Activated CD4-positive, alpha-beta T cell treated with anti-CD3 and anti-CD28 coated beads, Interleukin-2, amount 50 U/mL, for 4 hours (primary cell): ENCODE measurements at places on chromosomes 11 and 22.

DNA sequence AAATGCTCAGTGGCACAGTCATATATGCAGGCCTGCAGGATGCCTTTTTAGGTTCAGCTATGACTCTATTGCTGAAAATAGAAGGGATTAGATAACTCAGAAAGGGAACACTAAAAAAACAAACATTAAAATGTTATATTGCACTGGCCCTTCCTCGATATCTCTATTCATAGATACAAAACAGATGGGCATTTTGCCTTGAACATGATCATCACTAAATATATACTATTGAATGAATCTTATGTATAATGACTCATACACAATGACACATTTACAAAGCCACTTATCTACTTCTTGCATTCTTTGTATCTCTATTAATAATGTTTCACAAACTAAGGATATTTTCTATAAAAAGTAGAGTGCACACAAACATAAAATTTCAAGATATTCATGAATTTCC lies 2352.8 kb upstream of the RAG2 start:
- no peak for DNase-seq

GRCh38 chr11:12393691-12394090 lies 16.3 kb downstream of the PARVA start:
- DNase-seq: no peak

GRCh38 chr11:12100841-12101242 lies 9.5 kb upstream of the MICAL2 start:
- DNase-seq: no peak

- DNase-seq: no peak
These were observed 33.9 kb downstream of the ISX start for GRCh38 chr22:35099883-35100282.

- DNase-seq: no peak
These were observed 24.6 kb upstream of the TEF start for GRCh38 chr22:41357191-41357590.

DNA sequence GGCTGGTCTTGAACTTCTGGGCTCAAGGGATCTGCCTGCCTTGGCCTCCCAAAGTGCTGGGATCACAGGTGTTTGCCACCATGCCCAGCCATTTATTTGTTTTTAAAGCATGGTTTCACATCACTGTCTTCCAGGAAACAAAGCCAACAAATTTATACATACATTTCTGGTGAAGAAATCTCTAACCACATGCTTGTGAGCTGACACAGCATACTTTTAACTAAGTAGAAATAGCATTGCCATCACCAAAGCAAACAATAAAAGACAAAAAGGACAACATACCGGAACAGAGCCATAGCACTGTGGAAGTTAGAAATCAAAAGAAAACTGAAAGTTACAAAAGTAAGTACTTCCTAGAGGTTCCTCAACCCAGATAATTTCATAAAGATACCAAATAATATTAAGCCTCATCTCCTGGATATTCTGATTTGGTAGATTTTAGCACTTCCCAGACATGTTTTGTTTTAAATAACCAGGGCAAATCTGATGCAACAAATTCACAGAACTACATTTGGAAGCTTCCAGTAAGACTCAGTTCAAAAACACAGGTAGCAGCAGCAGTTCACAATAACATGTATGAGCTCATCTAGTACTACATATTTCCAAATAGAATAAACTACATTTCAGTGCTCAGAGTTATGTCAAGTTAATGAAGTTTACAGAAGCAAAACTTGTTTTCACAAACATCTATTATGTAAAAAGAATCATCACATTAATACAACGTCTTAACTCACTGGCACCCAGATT lies 70.6 kb downstream of the RRAS2 start:
- DNase-seq: no peak

DNA sequence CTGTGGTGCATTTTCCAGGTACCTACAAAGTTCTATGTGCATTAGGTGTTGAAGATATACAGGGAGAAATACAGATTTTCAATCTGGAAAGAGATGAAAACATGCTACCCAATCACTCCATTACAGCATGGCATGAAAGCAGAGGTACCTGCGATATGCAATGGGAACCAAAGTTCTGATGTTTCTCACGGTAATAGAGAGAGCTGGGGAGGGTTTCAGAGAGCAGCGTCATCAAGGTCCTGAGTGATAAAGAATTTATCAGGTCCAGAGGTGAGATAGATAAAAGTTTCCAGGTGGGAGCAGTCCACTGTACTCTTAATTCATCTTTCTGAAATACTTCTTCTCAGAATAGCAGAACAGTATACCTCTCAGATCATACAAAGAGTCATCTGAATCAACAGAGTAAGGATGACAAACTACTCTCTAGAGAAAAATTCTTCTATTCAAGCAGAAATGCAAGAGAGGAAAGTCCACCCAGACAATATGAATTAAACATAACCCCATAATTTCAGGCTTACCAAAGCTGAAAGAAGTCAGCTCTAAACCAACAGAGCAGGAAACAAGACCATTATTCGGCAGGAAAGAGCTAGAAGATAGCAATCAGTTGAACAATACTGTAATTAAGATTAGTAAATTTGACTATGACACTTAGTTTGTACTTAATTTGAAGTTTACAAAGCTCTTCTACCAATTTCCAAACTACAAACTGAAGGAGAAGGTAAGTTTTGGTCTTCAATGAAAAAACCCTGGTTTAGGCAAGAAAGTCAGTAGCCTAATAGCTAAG lies 12.8 kb downstream of the CTSC start:
- no peak for DNase-seq

GRCh38 chr11:12421386-12421785 lies 44.0 kb downstream of the PARVA start:
- no peak for DNase-seq

DNA sequence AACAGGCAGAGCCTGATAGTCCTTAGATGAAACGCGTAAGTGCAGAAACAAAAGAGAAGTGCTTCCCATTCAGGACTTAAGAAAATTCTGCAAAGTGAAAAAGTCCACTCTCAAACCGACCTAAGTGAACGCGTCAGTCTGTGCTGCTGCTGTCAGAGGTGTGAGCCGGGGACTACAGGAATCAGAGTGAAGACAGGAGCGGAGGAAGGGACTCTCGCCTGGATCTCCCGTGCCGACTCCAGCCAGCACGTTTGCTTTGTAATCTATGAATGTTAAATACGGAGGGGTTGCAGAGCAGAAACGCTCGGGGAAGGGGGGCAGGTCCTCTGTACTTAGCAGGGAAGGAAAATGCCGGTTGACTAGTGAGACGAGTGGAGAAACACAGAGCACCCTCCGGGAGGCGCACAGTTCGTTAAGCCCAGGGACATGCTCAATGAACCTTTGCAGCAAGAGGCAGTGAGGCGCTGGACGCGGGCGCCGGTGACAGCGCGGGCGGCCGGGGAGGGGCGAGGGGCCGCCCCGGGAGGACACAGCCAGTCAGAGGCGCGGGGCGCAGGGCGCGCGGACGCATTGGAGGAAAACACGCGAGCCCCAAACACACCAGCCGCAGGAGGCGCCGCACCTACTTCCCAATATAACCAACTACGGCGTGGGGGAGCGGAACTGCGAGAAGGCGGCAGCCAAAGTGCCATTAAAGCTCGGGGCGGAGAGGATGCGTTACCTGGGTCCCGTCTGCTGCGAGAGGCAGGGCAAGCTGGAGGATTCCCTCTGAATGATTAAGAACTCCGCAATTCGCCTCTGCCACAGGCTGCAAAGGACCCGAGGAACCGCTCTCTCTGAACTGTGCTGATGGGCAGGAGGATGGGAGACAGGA lies at the start of gene CNTN5:
CNTN5 (plus strand) TSS at position 598 of the 874 bp plus-strand sequence.
- DNase-seq: no peak

DNA sequence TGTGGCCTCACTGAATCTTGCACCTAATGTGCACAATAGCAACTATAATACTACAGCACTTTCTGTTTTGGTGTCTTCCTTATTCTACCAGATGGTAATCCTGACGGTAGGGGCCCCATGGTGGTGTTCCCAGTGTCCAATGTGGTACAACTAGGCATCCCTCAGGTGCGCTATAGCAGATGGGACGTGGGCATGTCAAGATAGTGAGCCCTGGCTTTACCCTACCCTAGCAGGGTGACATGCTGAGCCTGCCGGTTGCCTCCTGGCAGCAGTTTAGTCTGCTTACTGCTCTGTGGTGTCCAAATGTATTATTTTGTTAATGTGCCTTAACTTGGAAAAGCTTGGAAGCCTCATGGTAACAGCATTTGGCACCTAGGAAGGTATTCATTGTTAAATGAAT lies 19.2 kb downstream of the ACO2 start:
- DNase-seq: no peak

GRCh38 chr11:17430616-17431015 lies 42.2 kb upstream of the KCNJ11 start:
- no peak for DNase-seq

- DNase-seq: no peak
These were observed 12.9 kb upstream of the WT1 start for GRCh38 chr11:32448232-32448631.

- DNase-seq: no peak
These were observed 315.0 kb downstream of the BRD1 start for GRCh38 chr22:49512487-49513165.

DNA sequence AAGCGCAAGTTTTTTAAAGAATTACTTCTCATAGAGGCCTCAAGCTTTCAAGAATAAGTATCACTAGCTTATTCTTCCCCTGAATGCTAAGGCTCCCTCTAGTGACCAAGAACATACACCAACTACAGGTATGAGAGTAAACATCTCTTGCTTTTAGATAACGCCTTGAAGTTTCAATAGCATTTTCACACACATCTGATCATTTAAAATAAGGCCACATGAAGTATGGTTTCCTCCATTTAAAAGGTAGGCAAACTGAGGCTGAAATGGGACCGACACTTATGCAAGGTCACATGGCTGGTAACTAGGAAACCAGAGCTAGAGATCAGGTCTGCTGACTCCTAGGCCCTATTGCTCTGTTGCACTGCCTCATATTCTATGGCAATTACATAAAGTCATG lies 66.5 kb downstream of the CCDC34 start:
- no peak for DNase-seq

- no peak for DNase-seq
These were observed 12.3 kb upstream of the BID start for GRCh38 chr22:17786435-17787161.

DNA sequence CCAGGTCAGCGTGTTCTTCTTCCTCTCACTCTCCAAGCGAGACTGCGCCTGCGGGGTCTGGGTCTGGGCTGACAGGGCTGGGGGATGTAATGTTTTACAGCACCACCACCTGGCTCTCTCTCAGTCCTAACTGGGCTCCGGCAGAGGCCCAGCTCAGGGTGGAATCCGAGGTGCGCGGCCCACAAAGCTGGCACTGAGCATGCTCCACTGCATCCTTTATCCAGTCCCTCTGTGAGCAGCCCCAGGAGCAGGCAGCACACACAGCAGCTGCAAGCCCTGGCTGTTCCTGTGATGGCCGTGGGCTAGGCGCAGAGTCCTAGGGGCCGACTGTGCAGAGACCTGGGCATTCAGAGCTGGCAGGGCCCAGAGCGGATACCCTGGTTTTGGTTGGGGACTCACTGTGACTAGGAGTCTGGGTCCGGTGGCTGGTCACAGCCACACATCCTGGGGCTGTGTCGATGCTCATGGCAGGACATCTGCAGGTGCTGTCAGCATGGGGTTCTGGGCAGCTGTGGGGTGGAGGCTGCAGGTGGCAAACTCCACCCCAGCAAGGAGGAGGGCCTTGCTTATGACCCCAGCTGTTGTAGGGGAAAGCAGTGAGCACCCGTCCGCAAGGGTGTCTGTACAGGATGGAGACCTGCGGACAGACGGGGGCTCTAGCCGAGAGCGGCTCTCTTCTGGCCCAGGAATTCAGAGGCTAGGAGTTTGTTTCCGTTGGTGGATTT lies 4.0 kb downstream of the LRRC75B start:
- DNase-seq: no peak

DNA sequence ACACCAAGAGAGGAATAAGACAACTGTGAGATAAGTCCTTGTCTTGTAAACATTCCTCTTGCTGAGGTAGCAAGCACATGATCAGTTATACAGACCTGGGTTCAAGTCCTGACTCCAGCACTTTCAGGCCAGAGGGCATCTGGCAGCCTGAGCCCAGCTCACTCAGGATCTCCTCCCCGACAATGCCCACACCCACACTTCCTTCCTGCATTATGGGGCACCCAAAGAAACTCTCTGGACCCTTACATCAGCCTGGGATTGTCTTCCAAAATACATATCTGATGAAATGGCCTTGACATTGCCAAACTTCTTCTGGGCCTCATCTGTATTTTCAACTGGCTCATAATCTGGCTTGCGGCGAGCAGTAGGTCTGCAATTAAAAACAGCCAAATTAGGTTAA lies 48.6 kb downstream of the ARFGAP3 start:
- no peak for DNase-seq

GRCh38 chr11:69459848-69460539 lies 21.5 kb upstream of the LINC01488 start:
- DNase-seq: no peak

DNA sequence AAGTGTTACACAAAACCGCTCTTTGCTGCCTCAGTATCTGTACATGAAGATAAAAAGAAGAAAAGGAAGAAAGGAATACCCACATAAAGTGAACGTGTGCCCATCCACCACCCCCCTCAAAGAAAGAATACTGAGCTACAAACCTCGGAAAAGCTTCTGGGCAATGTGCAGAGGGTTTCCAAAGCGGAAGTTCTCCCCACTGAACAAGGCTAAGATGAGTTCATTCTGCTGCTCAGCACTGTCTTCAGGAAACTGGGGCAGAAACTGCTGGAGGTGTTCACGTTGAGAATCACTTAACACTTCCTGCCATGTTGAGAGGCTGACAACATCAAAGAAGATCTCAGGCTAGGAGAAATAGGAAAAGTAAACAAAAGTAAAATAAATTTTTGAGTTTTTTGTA lies 6.9 kb downstream of the NFRKB start:
- DNase-seq: no peak

DNA sequence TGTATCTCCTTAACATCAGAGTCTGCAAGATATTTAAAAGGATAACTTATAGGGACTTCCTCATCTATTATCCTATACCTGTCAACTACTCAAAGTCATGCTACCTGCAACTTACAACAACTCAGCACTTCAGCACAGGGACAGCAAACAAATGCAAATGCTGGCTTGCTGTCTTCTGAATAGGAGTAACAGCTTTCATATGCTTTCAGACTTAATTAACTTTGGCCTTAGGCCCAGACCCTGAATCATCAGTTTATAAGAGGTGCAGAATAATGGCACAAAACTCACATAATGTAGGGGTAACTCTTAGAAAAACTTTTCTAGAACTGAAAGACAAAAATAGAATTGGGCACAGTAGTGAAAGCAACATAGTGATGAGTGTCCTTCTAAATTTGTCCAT lies 953.4 kb downstream of the DLG2 start:
- no peak for DNase-seq

DNA sequence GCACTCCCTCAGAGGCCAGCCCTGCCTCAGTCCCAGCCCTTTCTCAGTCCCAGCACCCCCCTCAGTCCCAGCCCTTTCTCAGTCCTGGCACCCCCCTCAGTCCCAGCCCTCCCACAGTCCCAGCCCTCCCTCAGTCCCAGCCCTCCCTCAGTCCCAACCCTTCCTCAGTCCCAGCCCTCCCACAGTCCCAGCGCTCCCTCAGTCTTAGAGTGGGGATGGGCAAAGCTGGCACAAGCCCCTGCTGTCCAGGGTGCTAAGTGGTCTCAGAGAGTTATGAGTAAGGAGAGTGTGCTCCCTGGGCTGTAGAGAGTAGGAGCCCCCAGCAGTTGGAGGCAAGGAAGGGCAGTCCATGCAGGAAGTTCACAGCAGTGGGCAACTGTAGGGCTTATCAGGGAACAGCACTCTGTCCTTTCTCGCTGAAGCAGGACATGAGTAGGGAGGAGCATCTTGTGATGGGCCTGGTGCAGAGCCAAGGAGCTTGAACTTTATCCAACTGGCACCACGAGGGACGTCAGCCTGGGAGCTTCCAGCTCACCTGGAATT lies 51.4 kb upstream of the CRYBB3 start:
- DNase-seq: no peak

GRCh38 chr22:40401981-40402406 lies 31.6 kb downstream of the SGSM3 start:
- DNase-seq: no peak
